ENCODE measurements at places on chromosomes 13 and 19.

GRCh38 chr19:51272183-51272810 is 21.4 kb downstream of the SIGLECL1 start:
- DNase-seq: peak; percentile 95

GRCh38 chr19:7304200-7304599 is 10.0 kb upstream of the INSR start:
- DNase-seq: no peak

DNA sequence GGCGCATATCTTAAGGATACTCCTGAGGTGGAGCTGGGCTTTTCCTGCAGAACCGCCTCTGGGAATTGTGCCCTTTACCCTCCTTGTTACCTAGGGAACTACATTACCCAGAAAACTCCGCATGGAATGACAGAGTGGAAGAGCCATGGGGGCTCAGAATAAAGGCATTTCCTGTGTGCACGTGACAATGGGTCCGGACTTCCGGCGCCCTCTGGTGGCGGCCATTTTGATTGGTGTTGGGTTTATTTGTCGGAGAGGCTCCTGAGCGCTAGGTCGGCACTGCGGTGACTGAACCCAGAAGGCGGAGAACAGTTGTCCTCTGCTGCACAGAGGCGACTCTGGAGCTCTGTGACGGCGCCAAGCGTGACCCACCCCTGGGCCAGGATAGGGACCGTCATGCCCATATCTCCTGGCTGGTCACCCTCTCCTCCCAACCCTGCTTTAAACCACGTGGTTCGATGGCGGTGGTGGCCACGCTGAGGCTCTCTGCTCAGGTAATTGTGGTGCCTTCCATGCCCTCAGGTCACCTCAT is at the start of gene ZNF587B:
ZNF587B (plus strand) TSS at position 229 of the 532 bp plus-strand sequence; CDS start at position 459, 230 bp downstream.
- no peak for DNase-seq

DNA sequence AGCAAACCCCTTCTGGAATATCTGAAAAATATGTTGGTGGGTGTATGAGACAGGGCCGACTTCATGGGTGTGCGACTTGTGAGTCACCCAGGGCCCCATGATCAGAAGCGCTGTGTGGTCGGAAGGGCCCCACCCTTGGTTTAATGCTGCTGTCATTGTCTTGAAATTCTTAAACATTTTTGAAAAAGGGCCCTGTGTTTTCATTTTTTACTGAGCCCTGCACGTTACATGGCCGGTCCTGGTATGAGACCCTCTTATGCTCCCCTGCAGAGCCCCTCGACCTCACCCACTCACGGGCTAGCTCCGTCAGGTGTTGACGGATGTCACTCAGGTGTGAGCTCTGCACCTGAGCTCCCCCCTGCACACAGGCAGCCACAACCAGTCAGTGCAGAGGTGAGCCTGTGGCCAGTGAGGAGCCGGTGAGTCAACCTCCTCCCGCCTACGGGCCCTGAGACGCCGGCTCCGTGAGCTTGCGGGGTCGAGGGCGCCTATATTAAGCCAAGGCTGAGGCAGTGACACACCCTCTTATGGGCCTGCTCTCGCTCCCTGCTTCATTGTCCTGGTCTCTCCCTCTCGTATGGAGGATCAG is 27.7 kb downstream of the GADD45B start:
- peak; percentile 50 for DNase-seq

DNA sequence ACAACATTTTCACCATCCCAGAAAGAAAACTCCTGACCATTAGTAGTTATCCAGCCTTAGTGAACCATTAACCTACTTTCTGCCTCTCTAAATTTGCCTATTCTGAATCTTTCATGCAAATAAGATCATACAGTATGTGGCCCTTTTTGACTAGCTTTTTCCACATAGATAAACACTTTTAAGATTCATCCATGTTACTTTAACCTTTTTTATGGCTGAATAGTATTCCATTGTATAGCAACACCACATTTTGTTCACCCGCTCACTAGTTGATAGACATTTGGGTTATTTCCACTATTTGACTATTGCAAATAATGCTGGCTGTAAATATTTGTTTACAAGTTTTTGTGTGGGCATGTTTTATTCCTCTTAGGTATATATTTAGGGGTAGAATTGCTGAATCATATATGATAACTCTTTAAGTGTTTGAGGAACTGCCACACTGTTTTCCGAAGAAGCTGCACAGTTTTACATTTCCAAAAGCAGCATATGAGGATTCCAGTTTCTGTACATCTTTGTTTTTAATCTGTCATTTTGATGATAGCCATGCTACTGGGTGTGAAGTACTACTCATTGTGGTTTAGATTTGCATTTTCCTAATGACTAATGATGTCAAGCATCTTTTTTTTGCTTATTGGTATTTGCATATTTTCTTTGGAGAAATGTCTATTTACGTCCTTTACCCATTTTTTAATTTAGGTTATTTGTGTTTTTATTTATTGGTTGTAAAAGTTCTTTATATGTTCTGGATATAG is 17.1 kb downstream of the COG6 start:
- no peak for DNase-seq

GRCh38 chr13:68616600-68617222 is 1386.6 kb upstream of the PCDH9 start:
- DNase-seq: no peak

DNA sequence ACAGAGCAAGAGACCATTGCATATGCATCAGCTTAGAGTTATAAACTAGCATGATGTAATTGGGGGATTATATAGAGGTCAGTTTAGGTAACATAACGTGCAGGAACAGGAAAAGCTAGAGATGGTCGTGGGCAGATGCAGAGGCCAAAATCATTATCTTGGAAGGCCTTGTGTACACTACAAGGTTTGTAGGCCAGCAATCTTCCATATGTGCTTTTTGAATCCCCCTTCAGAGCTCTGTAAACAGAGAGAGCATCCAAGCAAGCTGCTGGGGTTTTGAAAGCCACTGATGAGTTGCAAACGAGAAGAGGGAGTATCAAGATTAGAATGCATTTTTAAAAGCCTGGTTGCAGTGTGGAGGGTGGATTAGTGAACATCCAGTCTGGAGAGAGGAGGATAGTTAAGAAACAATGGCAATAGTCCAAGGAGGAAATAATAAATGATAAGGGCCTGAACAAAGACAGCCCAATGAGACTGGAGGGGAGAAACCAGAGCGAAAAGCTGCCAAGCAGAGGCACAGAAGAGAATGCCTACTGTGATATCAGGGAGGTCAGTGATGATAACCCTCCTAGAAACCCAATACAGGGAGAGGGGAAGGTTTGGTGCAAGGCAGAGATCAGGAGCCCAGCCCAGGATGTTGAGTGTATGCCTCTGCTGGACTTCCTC is 109.6 kb downstream of the ZAR1L start:
- DNase-seq: no peak

DNA sequence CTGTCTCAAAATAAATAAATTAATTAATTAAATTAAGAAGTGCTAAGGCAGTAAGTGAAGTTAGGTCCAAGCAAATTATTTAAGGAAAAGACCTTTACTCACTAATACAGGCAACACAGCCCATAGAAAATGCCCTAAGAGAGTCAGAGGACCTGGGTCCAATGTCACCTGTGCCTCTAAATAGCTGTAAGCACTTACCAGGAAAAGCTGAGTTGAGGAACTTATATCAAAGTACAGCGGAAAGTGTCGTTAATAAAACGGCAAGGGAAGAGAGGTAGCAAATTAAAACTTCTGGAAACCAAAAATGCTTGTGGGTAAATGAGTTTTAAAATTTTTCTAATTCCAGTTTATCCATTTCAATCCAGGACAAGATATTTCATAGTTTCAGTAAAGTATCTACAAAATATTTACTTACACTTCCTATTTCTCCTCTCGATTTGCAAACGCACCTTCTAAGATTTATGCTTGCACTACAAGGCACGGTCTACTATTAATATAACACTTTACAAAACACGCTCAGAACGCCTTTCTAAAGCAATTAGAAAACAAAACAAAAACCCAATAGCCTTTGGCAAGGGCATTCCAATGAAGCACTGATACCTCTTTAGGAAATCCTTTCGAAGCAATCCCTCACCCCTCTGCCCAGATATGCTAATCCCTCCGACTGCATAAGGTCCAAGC is 963 bp downstream of the VPS36 start:
- DNase-seq: peak; percentile 8

DNA sequence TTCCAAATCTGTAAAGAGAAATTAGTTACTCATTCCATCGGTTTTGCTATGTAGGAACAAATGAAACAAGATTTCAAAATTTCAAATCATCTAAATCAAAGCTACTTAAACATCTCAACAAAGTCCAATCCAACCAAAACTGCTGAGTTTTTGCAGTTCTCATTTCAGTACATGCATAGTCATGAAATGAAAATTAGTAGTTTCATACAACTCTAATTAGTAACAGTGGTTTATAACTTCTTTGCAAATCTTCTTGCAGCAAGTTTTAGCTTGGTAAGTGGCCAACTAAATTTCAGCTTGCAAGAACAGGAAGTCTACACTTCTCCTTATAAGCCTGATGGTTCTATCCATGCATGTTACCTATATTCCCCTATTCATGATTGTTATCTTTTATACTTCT is 75.6 kb downstream of the SPRY2 start:
- DNase-seq: no peak

- no peak for DNase-seq
Observed at GRCh38 chr13:108911807-108912206, 282.4 kb downstream of the MYO16 start.

DNA sequence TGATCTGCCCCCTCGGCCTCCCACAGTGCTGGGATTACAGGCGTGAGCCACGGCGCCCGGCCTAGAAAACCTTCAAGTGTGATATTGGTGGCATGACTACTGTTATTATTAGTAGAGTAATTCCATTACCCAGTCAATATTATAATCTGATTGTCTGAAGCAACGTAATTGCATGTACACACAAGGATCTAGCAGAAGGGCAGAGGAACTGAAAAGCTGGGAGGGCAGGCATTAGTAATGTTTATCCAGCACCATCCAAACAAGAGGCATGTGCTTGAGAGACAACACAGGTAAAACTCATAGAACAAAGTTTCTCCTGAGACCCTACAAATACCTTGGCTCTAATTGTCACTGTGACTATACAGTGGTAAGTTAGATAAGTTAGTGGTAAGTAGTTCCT is 56.2 kb upstream of the ITM2B start:
- DNase-seq: no peak

GRCh38 chr19:5138606-5139582 is 170.0 kb downstream of the KDM4B start:
- DNase-seq: peak; percentile 90

DNA sequence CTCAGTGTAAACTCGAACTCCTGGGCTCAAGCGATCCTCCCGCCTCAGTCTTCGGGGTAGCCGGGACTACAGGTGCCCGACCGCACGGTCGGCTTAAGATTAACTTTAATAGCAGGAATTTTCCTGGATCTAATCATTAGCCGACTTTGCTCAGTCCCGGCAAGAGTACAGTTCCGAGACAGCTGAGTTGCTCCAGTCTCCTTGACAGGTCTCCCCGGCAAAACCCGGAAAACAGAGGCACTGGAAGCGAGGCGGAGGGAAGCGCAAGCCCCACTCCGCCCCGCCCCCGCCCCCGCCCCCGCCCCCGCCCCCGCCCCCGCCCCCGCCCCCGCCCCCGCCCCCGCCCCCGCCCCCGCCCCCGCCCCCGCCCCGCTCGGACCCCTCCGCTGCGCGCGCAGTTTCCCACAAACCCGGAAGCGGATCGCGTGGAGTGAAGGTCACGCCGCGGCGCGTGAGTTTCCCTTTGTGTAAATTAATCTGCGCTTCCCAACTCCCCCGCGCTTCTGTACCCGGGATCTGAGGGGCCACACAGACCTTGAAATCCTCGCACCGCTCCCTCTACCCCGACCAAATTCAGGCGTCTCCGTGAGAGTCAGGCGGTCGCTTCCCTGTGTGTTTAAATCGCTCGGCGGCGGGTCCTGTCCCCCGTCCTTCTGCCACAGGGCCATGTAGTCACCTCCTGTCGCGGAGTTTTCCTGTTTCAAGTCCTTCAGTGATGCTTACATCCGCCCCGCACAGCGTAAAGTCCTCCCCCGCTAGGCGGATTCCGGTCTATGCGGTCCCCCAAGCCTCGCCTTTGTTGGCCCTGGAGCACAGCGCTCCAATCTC is at the start of gene ZNF480:
ZNF480 (plus strand) TSS at position 397 of the 828 bp plus-strand sequence. CDS start 3,244 bp downstream, outside the sequence.
- DNase-seq: peak; percentile 85

- DNase-seq: no peak
Observed at GRCh38 chr13:37106642-37107041, 1.2 kb upstream of the CSNK1A1L start.

GRCh38 chr19:44677019-44677811 is 5.9 kb downstream of the CEACAM19 start:
- DNase-seq: no peak

DNA sequence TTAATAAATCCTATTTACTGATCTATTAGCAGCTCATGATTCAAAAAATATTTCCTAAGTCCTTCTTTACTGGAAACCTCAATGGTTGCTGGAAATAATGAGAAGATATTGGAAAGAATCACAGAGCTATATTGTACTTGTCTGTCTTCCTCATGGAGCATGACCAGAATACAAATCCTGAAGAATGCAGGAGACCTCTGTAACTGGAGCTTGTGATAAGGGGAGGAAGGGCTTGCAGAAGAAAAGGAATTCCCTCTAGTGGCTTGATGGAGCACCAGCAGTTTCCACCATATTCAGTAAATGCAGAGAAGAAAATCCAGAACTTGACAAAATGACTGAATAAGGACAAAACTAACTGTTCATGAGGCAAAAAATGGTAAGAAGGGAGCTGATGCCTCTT is 1333.1 kb downstream of the EFNB2 start:
- no peak for DNase-seq

DNA sequence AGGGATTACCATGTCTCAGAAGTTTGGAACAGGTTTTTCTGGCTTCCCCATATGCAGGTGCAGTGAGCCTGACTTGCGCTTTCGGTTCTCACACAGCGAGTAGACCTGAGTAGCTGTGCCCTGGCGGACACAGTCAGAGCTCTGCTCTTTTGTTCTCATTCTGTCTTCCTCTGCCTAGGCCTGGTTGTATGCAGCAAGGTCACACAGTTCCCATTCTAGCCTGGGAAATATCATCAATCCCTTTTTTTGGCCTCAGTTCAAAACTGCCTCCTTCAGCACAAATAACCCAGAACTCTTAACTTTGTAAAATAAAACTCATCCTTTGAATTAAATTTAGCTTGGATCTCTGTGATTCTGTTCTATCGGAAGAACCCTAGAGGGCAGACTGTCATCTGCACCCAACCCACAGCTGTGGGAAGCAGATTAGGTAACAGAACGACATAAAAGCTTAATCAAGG is 10.2 kb downstream of the OXGR1 start:
- DNase-seq: no peak

DNA sequence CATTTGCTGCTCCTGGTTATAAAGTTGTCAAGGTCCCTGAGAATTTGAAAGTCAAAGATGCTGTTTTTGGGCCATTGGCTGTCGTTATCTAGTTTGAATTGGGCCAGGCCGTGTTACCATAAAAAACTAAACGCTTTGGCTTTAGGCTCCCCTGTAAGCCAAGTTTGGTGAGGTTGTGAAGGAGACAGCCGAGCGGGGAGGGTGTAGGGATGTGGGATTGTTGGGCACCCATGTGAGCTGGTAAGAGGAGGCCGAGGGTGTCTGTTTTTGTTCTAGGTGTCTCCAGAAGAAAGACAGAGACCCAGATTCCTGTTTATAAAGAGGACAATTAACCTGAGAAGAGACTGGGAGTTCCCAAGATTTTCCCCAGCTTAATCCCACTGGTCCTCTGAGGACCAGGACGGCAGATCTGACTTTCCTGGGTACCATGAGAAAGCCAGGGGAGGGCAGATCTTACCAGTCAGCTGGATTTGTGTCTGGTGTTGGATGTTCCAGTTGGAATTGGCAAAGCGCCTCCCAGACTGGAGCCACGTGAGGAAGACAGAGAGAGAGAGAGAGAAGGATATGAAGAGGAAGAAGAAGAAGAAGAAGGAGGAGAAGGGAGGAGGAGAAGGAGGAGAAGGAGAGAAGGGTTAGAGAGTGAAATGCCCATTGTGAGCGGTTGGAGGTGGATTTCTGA is 25.1 kb downstream of the TMEM255B start:
- no peak for DNase-seq

- DNase-seq: no peak
Observed at GRCh38 chr13:29111446-29111845, 291.3 kb downstream of the MTUS2 start.

Measured in T-helper 2 cell (primary cell).